Kidney (tissue), 22 donors: ENCODE measurements at places on chromosomes 13 and 19. TPM values are rescaled to one million over a fixed set of nuclear protein-coding genes. Genes with fewer than 3 reads are reported as not detected.

- no peaks in the 10 kb centered on the region for H3K4me1 ChIP-seq
- H3K27ac ChIP-seq, result no peak overlapping the region
- H3K36me3 ChIP-seq, result no peaks in the 10 kb centered on the region
- H3K4me3 ChIP-seq, result no peak overlapping the region
- H3K27me3 ChIP-seq, result no peaks in the 10 kb centered on the region
These were observed 1147.9 kb downstream of the UQCRFS1 start for GRCh38 chr19:28065026-28065425.

DNA sequence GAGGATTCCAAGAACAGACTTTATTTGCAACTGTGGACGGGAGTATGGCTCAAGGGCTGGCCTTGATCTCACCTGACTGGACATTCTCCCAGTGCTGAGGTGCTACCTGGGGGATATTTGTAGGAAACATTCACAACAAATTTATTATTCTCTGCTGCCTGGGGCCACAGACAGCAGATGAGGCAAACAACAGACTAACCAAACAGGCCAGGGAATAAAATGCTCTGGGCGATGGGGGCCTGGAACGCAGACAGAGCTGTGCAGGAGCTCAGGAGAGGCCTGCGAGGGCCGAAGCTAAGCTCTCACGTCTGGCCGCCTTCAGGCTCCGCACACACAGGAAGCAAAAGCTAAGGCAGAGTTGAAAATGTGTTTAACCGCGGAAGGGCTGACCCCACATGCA is 7.8 kb downstream of the PLPP2 start:
- H3K36me3 ChIP-seq, result no peaks in the 10 kb centered on the region
- H3K27ac ChIP-seq, result no peak overlapping the region
- H3K4me3 ChIP-seq, result no peak overlapping the region
- no peaks in the 10 kb centered on the region for H3K27me3 ChIP-seq
- no peaks in the 10 kb centered on the region for H3K4me1 ChIP-seq

- no peaks in the 10 kb centered on the region for H3K36me3 ChIP-seq
- DNase-seq, result peak; percentile 90
- no peak overlapping the region for H3K4me3 ChIP-seq
- H3K4me1 ChIP-seq, result peaks cover 18% of the 10 kb centered on the region
These were observed 77.3 kb upstream of the MCF2L start for GRCh38 chr13:112891477-112892401.

- peaks cover 18% of the 10 kb centered on the region for H3K36me3 ChIP-seq
- no peaks in the 10 kb centered on the region for H3K27me3 ChIP-seq
- no peak for DNase-seq
These were observed 75.9 kb downstream of the ESD start for GRCh38 chr13:46721054-46721453.

- H3K4me1 ChIP-seq, result no peaks in the 10 kb centered on the region
- H3K27me3 ChIP-seq, result no peaks in the 10 kb centered on the region
- H3K36me3 ChIP-seq, result no peaks in the 10 kb centered on the region
These were observed 393.6 kb downstream of the GPC5 start for GRCh38 chr13:91792054-91792453.

DNA sequence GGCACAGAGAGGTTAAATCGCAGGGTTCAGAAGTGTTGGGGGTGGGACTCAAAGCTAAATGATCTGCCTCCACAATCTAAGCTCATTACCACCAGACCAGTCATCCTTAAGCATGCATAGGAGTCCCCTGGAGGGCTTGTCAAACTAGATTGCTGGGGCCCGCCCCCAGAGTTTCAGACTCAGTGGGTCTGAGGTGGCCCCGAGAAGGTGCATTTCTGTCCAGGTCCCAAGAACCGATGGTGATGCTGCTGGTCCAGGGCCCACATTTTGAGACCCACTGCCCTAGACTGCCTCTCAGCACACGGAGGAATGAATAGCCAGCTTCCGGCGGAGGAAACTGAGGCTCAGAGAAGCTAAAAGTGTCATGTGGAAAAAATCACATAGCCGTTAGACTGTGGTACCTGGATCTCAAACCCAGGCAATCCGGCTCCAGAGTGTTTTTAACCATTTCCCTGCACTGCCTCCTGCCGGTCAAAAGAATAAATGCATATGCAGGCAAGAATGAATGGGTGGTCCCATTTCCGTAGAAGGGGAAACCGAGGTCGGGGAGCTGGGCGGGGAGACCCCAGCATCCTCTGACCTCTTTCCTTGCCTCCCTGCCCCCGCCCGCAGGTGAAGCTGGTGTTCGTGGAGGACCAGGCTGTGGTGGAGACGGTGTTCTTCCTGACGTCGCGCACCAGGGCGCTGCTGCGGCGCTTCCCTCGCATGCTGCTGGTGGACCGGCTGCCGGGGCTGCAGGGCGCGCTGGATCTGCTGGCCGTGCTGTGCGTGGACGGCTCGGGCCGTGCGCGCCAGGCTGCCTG is 23.8 kb downstream of the ZSWIM9 start:
- no peaks in the 10 kb centered on the region for H3K36me3 ChIP-seq
- H3K4me3 ChIP-seq, result no peak overlapping the region

DNA sequence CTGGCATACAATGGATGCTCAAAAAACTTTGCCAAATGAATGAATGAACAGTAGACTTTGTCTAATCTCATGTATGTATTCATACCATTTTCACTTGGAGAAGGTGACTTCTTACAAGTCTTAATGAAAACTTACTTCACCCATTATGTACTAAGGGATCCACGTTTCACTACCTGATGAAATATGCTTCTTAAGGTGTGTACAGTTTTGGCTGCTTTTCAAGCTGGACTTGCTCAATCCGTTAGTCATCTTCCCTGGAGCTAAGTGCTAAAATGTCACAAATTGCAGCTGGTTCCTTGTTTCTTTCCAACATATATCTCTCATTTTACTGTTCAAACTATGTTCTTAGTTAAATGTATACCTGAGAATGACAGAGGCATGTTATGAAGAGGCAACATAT is 4.2 kb upstream of the CCNA1 start:
- H3K4me1 ChIP-seq, result peaks cover 10% of the 10 kb centered on the region
- no peak overlapping the region for H3K27ac ChIP-seq
- H3K4me3 ChIP-seq, result no peak overlapping the region
- H3K36me3 ChIP-seq, result no peaks in the 10 kb centered on the region
- DNase-seq, result no peak

- no peak overlapping the region for H3K4me3 ChIP-seq
- no peak for DNase-seq
- H3K4me1 ChIP-seq, result no peaks in the 10 kb centered on the region
- H3K27ac ChIP-seq, result no peak overlapping the region
- H3K36me3 ChIP-seq, result no peaks in the 10 kb centered on the region
These were observed 16.3 kb upstream of the RAP2A start for GRCh38 chr13:97417698-97418097.

ETV2 gene
- total RNA-seq, result 0.38 TPM

LYL1 gene
- 13.8 TPM for total RNA-seq

CELF5 gene
- total RNA-seq, result 0.38 TPM

F7 gene
- total RNA-seq, result 0.16 TPM
